Posterior vena cava (tissue), 2 donors: ENCODE measurements at places on chromosomes 3 and 15.

GRCh38 chr3:57963811-57964346 lies 44.3 kb upstream of the FLNB start:
- DNase-seq: no peak

DNA sequence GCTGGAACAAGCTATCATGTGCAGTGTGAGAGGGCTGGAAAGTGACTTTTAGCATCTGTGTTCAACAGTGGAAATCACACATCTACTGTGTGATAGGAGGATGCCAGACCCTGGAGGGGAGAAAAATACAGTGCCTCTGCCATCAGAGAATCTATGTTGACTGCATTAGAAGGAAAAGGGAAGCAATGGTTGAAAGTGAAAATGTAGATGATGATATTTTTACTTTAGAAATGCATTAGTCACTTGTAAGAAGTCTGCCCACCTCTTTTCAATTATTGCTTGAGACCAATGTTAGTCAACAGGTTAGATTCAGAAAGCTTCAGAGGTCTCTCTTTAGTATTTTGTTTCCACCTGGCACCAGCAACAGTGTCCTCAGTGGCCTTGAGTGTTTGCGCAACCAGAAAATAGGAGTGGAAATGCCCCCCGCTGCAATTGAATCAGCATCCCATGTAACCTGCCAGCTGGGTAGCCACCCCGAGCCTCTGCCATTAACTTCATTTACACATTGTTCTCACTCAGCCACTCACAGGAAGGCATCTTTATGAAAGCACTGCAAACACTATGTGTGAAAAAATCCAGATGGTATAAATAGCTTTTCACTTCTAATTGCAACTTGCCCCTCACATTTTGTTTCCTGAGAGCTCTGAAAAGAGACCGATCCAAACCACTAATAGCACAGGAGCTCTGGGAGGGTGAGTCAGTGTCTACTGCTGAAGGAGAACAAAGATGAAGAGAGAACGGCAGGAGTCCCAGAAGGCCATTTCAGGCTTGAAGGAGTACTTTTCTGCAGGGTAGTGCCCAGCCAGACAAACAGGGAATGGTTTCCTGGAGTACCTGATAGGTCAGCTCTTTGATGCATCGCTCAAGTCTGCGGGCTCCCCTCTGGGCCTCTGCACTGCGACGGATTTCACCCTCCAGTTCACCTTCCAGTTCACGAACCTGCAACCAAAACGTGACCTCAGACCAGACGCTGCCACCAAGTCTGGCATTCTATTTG lies 92.1 kb downstream of the HHLA2 start:
- DNase-seq: no peak

GRCh38 chr3:128466840-128467541 lies at the start of gene DNAJB8:
TSS of gene DNAJB8 (minus strand) at chr3:128466890. CDS start at chr3:128463245, 3,645 bp downstream.
- no peak for DNase-seq

DNA sequence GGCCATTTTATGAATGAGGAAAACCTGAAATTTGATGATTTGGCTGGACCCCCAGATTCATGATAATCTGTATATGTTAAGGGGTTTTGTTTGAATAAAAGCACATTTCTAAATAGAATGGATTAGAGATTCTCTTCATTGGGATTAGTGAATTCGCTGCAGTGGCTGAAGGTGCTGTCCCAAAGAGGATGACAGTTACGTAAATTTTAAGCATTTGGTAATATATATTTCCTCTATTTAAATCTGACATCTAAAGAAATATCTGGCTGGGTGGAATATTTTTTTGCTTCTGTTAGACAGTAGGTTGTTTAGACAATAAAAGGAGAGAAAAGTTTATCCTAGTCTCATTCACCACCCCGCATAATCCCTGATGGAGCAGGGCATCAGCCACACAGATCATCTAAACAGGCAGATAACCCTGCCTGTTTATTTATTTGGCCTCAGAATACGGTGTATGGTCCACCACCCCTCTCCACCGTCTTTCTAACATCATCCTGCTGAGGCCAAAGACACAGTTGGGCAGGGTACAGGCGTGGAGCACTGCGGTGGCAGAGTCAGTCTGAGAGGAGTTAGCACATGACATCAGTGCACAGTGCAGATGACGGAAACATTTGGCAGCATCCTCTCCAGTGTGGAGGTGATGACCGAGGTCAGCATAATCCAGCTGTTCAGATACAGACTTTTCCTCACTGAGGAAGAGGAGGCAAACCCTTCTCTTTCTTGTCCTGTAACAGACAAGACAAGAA lies 20.4 kb upstream of the NFKBIZ start:
- peak; percentile 86 for DNase-seq

DNA sequence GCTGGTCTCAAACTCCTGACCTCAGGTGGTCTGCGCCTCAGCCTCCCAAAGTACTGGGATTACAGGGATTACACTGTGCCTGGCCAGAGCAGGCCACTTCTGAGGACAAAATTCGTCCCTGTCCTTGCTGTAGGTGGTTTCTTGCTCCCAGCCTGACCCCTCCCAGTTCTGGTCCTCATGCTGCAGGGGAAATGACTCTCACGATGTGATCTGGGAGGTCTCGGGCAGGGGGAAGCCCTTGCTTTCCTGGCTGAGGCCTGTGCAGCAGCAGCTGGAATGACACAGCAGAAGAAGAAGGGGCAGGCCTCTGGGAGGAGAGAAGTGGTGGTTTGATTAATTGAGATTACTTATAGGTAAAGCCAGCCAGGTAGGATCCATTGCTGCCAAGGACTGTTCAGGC lies 39.3 kb downstream of the MEGF11 start:
- DNase-seq: peak; percentile 36

- DNase-seq: no peak
Observed at GRCh38 chr3:175659670-175660350, 800.7 kb downstream of the NAALADL2 start.

DNA sequence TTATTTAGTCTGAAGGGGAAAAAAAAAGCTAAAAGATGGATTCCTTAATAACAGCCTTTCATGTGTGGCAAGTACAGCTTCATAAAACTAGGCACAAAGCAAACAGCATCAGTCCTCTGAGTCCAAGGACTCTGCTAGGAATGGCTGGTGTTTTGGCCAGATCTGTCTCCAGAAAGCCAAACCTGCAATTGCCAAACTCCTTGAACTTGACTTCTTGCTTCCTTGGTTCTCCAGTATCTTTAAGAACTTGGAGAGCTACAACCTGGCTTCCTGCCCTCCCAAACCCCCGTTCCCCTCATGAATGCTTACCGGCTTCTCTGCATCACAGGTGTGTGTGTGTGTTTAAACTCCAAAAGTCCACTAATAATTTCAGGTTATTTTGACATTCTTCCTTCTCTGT lies 1.6 kb upstream of the PLOD2 start:
- no peak for DNase-seq

DNA sequence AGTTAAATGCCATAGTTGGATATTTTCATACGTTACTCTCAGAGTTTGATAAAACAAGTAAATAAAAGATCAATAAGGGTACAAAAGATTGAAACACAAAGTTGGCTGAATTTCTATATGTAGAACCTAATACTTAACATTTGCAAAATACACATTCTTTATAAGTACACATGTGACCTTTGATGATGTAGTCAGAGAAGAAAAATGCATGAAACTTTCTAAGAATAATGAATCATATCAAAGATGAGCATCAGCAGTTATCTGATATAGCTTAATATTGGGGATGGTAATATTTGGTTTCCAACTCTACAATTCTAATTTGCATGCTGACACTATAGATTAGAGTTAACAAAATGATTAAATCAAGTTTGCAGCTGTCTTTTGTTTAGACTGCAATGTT lies 188.0 kb upstream of the TGFBR2 start:
- DNase-seq: no peak

- DNase-seq: no peak
Observed at GRCh38 chr3:44795197-44795596, 33.6 kb downstream of the KIF15 start.

- peak; percentile 29 for DNase-seq
Observed at GRCh38 chr15:74006774-74007639, 12.5 kb downstream of the PML start.

- DNase-seq: no peak
Observed at GRCh38 chr3:6785726-6786125, 75.2 kb upstream of the GRM7 start.

DNA sequence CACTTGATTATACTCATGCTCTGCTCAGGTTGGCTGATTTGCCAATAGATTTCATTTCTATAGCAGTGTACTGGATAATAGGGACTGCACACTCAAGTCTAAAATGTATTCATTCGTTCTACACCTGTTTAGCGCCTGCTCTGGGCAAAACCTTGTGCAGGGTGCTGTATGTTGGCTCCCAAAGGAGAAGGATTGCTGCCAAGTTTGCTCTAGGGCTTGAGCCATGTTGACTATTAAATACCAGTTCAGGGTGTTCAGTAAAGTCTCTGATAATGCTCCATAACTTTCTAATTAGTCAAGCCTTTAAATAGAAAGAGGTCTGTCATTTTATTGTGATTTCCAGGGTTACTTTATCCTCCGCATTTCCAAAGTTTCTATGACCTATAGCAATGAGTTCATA lies 470.2 kb downstream of the MAGI1 start:
- DNase-seq: no peak

- no peak for DNase-seq
Observed at GRCh38 chr15:66287461-66288057, 5.8 kb upstream of the DIS3L start.

DNA sequence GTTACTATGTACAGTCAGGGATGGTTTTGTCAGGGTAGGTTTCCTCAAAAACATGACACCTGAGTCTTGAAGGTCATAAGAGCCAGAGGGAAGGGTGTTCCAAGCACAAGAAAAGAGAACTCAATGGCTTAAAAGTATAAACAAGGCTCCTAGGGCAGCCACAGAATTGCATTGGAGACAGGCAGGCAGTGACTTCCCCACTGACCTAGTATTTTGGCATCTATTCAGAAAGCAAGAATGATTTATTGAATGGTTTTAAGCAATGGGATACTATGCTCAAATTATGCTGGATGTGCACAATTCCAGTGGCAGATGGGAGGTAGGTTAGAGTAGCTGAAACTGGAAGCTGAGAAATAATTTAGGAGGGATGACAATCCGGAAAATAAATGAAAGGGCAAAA lies 54.0 kb downstream of the TSC22D2 start:
- no peak for DNase-seq

DNA sequence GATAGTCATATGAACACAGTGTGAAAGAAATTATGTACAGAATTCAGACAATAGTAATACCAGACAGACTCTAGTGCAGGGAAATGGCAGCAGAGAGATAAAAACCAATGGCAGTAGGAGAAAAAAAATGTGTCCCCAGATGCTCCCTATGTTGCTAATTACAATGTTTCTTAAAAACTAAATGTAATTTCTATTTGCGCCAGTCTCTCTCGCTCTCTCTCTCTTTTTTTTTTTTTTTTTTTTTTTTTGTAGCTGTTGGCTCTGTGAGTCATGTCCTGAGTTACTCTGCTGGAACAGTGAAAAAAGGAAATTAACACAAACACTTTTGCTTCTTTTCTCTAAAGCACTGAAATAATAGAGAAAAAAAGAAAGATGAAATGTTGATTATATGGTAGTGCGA lies 871.9 kb downstream of the GBE1 start:
- DNase-seq: no peak

DNA sequence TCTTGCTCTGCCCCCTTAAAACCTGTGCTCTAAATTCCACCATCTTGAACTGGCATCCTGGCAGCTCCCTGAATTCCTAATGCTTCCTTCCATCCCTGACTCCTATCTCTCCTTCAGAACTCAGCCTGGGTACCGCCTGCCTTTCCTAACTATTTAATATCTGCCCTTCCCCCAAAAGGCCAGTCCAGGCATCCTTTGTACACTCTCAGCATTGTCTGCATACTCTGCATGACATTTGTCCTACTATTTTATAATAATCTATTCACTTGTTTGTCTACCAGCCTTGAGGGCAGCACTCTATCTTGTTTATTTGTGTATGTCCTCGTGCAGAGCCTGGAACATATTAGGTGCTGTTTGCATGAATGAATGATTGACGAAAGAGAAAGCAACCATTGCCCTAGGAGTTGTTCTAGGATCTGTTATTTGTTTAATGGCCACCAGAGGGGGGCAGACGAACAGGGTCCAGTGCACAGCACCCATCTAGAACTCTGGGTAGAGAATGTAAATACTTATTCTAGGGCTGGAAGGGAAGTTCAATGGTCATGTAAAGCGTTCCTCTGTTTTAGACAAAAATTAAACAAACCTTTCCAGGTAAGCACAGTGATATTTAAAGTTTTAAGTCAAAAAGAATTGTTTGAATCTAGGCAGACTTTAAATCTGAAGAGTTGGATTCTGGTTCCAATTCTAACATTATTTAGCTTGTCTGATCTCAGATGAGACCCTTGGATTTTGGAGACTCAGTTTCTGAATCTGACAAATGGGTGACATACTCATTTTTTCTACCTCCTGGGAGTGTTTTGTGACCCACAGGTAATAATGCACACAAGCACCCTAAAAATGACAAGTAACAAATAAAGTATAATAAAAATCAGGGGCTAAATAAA lies 125.8 kb upstream of the GALNT15 start:
- no peak for DNase-seq

DNA sequence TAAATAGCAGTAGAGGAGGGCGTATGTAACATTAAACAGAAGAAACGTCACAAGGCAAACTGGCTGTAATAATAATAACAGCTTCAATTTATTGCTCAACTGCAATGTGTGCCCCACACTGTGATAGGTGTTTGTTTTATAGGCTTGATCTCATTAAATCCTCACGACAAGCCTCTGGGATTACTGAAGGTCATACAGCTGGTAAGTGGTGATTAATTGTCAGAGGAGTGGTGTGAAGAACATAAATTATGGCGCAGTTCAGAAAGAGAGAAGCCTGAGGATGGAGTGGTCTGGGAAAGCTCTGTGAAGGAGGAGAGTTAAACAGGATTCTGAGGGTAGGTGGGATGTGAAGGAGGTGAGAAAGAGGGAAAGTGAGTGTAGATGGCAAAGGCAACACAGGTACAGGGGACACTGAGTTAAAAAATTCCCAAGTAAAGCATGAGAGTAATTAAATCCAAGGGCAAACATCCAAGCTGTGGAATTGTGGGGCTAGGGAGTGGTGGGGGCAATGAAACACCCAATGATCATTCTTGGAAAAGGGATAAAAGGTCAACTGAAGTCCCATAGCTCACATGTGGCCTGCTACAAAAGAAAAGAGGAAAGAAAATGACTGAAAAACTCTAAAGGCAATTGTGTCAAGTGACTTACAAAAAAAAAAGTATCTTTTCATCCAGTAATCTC lies 16.5 kb upstream of the GLCE start:
- no peak for DNase-seq

GRCh38 chr3:22885574-22886341 lies 317.4 kb upstream of the UBE2E2 start:
- no peak for DNase-seq
